ENCODE measurements at places on chromosomes 3 and 15. TPM values are rescaled to one million over a fixed set of nuclear protein-coding genes. Genes with fewer than 3 reads are reported as not detected.
A peak's percentile ranks its signal among the peaks of the same experiment; 100 is the strongest.

IGDCC3 gene
- total RNA-seq: not detected

TAGLN3 gene
- 2.6 TPM for total RNA-seq

CYP8B1 gene
- total RNA-seq: not detected

GRK7 gene
- 0.12 TPM for total RNA-seq

SLC12A8 gene
- total RNA-seq: 11.7 TPM

GP5 gene
- not detected for total RNA-seq

GRCh38 chr3:48451270-48451669 lies 4.7 kb downstream of the ATRIP start:
- H3K27me3 ChIP-seq: no peaks in the 10 kb centered on the region
- H3K27ac ChIP-seq: no peak overlapping the region
- DNase-seq: no peak
- no peak overlapping the region for H3K4me3 ChIP-seq

DNA sequence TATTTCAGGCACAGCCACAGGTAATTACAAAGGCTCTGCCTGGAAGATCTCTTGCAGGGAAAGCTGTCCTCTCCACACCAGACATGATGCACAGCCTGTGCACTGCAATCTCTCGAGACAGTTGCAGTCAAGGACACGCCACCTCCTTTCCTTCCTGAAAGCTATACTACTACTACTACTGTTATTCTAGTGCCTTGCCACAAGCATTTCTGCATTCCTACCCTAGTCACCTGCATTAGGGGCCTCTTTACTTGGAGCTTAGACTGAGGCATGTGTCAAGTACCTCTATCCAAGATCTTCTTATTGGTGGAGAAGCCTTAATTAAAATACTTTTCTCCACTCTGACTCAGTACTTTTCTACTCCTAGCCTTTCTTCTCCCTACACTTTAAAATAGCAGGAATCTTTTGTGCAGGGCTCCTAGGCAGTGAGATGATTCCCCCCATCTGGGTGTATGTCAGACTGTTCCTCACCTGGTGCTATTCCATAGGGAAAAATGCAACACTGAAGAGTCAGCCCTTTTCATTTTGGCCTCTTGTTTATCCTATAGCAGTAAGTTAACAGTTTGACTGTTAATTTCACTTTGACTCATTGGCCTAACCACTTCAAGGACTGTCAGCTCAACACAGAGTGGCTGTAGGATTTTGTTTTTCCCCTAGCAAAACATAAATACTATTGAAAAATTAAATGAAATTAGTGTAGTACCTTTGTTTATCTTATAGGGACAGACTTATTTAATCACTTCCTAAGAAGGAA lies 78.9 kb downstream of the ESYT3 start:
- no peaks in the 10 kb centered on the region for H3K36me3 ChIP-seq
- no peak for DNase-seq
- H3K27ac ChIP-seq: no peak overlapping the region

- H3K27me3 ChIP-seq: no peaks in the 10 kb centered on the region
- H3K4me1 ChIP-seq: peaks cover 24% of the 10 kb centered on the region
- no peak overlapping the region for H3K27ac ChIP-seq
- no peak overlapping the region for H3K4me3 ChIP-seq
- H3K36me3 ChIP-seq: no peaks in the 10 kb centered on the region
These were observed 39.3 kb upstream of the USP3 start for GRCh38 chr15:63465104-63465503.

DNA sequence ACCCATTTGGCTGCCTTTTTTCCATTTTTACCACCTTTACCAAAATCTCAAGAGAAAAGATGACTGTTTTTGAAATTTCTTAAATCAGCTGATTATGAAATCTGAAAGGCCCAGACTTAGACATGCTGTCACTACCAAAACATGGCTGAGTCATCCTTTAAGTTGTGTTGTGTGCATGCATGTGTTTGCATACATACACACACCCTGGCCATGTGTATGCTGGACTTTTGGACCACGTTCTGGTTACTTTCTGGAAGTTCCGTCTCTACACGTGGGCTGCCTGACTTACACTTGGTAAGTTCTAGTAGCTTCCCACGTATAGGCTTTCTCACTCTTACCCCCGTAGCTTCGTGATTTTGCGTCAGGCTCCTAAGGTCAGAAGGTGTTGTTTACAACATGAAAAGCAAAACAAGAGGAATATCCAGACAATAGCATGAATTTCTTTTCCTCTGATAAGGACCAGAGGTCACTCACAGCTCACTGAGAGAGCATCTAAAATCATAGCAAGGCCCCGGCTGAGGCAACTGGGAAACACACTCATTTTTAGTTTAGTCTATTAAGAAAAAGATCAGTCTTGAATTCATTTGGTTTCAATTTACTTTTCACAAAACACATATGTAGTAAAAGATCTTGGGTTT lies 62.4 kb downstream of the COL8A1 start:
- H3K27me3 ChIP-seq: no peaks in the 10 kb centered on the region
- no peak for DNase-seq
- no peaks in the 10 kb centered on the region for H3K36me3 ChIP-seq
- peaks cover 5% of the 10 kb centered on the region for H3K4me1 ChIP-seq

DNA sequence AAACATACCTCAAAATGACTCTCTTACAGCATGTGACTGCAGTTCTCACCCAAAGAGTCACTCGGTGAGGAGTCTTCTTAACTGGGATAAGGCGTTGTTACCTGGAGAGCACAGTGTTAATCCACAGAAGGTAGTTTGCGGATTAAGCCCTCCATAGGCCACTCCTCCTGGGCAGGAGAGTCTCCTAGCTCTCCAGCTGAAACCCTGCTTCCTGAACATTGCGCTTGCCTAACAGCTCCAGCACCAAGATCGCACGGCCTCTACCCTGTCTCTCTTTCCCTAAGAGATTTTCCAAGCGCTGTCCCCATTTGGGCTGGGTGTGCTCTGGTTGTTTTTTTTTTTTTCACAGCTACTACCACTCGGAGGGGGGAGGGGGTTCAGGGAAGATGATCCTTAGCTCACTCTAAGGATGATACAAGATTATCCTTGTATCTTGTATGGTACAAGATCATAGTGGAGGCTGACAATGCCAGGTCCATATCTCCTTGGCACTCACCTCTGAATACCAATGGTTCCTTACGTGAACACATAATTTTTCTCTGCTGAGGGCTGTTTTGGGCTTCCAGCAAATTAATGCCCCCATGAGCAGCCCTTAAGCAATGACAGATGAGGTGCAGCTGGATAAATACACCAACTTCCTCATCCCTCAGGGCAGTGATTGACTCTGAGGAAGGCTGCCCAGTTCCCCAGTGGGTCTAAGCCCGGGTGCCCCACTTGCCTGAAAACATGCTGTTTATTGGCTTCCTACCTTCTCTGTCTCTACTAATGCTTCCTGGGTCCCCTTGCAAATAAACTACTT lies 185.2 kb upstream of the TSC22D2 start:
- H3K27ac ChIP-seq: no peak overlapping the region
- DNase-seq: no peak
- H3K36me3 ChIP-seq: no peaks in the 10 kb centered on the region
- no peaks in the 10 kb centered on the region for H3K27me3 ChIP-seq

- no peaks in the 10 kb centered on the region for H3K4me1 ChIP-seq
- DNase-seq: no peak
- no peaks in the 10 kb centered on the region for H3K36me3 ChIP-seq
- H3K27ac ChIP-seq: no peak overlapping the region
- no peaks in the 10 kb centered on the region for H3K27me3 ChIP-seq
These were observed 304.5 kb upstream of the SEMA6D start for GRCh38 chr15:47412802-47413201.

GRCh38 chr3:109050591-109051167 lies 67.3 kb downstream of the MORC1 start:
- H3K4me1 ChIP-seq: no peaks in the 10 kb centered on the region
- H3K27ac ChIP-seq: no peak overlapping the region
- peak; percentile 59 for DNase-seq
- peaks cover 20% of the 10 kb centered on the region for H3K27me3 ChIP-seq

DNA sequence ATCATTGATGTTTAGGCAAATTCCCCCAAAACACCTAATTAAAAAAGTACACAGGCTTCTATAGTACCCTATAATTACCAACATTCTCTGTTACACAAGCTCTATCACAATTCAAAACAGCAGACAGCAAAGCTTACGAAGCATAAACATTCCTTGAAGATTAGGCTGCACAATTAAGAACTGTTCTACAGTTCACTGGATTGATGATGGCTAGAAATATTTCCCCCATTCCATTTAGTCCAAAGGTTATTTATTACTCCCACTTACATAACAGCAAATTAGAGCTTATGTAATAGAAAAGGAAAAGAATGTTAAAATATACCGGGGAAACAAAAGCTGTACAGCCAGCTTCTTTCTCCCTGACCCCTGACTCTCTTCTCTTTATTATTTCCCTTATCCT lies 49.3 kb downstream of the UACA start:
- H3K4me1 ChIP-seq: peaks cover 40% of the 10 kb centered on the region
- no peaks in the 10 kb centered on the region for H3K36me3 ChIP-seq
- H3K27me3 ChIP-seq: no peaks in the 10 kb centered on the region
- no peak overlapping the region for H3K27ac ChIP-seq
- H3K4me3 ChIP-seq: no peak overlapping the region

GRCh38 chr3:48320996-48321395 lies 12.5 kb downstream of the SPINK8 start:
- no peaks in the 10 kb centered on the region for H3K36me3 ChIP-seq
- peaks cover 7% of the 10 kb centered on the region for H3K27me3 ChIP-seq
- H3K27ac ChIP-seq: no peak overlapping the region
- no peak overlapping the region for H3K4me3 ChIP-seq
- no peak for DNase-seq
- no peaks in the 10 kb centered on the region for H3K4me1 ChIP-seq

DNA sequence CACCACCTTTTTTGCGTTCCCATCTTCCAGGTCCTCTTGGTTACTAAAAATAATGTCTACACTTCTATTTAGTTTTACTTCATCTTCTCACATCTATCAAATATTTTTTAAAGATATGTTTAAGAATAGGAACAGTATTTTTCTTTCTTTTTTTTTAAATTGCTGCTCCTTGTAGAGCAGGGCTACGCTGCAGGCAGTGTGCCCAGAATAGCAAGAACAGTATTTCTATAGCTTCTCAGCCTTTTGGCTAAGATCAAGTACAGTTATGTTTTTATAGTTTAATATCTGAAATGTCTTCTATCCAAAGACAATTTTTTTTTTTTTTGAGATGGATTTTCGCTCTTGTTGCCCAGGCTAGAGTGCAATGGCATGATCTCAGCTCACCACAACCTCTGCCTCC lies 73.0 kb downstream of the MYO9A start:
- H3K36me3 ChIP-seq: 0 out of 2 replicates have a peak, but pooled peaks cover 7% of the 10 kb centered on the region
- no peaks in the 10 kb centered on the region for H3K4me1 ChIP-seq
- DNase-seq: no peak
- no peak overlapping the region for H3K27ac ChIP-seq

- no peak for DNase-seq
- H3K4me1 ChIP-seq: 0 out of 2 replicates have a peak, but pooled peaks cover 4% of the 10 kb centered on the region
- H3K27ac ChIP-seq: no peak overlapping the region
- H3K4me3 ChIP-seq: no peak overlapping the region
These were observed 54.6 kb downstream of the MB21D2 start for GRCh38 chr3:192863091-192863420.

GRCh38 chr3:177498037-177498857 lies 301.0 kb upstream of the TBL1XR1 start:
- H3K4me3 ChIP-seq: no peak overlapping the region
- no peaks in the 10 kb centered on the region for H3K27me3 ChIP-seq
- DNase-seq: peak; percentile 89
- no peaks in the 10 kb centered on the region for H3K36me3 ChIP-seq
- peaks cover 8% of the 10 kb centered on the region for H3K4me1 ChIP-seq

DNA sequence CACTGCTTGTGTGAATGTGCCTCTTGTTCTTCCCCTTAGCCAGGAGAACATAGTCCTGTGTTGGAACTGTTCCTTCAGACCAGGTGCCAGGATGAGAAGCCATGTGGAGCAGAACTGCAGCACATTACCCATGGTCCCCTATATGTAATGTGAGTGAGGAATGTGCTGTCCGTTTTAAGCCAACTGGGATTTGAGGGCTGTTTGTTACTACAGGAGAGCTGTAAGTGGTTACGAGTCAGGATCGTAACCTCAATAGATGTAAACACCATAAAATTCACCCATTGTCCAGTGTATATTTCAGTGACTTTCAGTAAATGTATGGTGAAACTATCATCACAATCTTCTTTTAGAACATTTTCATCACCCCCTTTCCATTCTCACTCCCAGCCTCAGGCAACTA lies 10.1 kb upstream of the SCAP start:
- H3K27ac ChIP-seq: peak overlapping the region; percentile 24
- H3K4me3 ChIP-seq: no peak overlapping the region
- no peaks in the 10 kb centered on the region for H3K27me3 ChIP-seq
- peak; percentile 71 for DNase-seq

- peaks cover 42% of the 10 kb centered on the region for H3K4me1 ChIP-seq
- DNase-seq: no peak
- H3K27ac ChIP-seq: no peak overlapping the region
- no peak overlapping the region for H3K4me3 ChIP-seq
- no peaks in the 10 kb centered on the region for H3K27me3 ChIP-seq
These were observed 86.4 kb downstream of the LPP start for GRCh38 chr3:188240189-188240981.

- H3K27me3 ChIP-seq: no peaks in the 10 kb centered on the region
- H3K4me1 ChIP-seq: no peaks in the 10 kb centered on the region
- no peak overlapping the region for H3K27ac ChIP-seq
- no peak overlapping the region for H3K4me3 ChIP-seq
These were observed 33.1 kb upstream of the CCDC50 start for GRCh38 chr3:191296041-191296541.

DNA sequence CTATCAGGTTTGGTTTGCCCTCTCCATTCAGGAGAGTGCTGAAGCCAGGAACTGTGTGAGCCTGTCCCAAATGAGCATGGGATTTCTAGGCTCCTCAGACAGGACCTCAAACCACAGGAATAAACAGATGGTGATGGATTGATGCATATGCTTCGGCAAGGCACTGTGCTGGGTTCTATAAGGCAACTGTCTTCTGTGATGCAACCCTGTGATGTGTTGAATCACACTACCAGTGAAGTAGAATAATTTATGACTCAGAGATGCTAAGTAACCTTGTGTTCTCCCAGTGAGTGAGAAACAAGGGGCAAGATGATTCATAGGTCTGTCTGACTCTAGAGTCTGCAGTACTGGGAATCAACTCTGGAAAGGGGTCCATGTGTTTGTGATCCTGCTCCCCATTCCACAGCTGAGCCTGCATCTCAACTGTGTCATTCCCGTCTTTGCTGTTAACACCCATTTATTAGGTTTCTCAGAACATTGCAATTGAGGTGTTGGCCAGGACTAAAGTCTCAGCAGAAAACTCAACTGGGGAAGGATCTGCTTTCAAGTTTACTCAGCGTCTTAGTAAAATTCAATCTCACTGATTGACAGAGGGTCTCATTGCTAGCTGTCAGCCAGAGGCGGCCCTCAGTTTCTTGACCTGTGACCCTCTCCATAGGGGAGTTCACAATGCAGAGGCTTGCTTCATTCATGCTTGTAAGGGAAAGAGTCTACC lies 510.1 kb upstream of the CFAP20DC start:
- H3K36me3 ChIP-seq: no peaks in the 10 kb centered on the region
- no peak overlapping the region for H3K4me3 ChIP-seq
- H3K27ac ChIP-seq: peak overlapping the region; percentile 47
- no peaks in the 10 kb centered on the region for H3K27me3 ChIP-seq
- H3K4me1 ChIP-seq: peaks cover 26% of the 10 kb centered on the region

DNA sequence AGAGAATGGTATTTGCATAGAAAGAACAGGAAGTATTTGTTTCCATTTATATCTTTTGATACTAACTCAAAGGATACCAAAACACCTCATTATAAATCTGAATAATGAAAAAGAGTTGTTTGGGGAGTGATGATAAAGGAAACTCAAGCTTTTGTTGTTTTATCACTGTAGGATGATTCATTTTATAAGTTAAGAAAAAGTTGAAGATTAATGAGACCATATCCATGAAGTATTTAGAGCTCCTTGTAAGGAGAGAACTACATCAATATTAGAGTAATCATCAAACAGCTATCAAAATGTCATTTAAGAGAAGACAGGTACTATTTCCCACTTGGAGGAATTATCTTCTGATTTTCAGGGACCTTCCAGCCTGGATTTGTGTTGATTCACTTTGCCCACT lies 92.5 kb downstream of the EPHB1 start:
- H3K36me3 ChIP-seq: no peaks in the 10 kb centered on the region
- no peak for DNase-seq
- H3K27ac ChIP-seq: no peak overlapping the region
- H3K4me3 ChIP-seq: no peak overlapping the region
- H3K4me1 ChIP-seq: no peaks in the 10 kb centered on the region
